Vagina (tissue), 2 donors: ENCODE measurements at places on chromosomes 6 and 20.

GRCh38 chr6:52210227-52210626, 24.1 kb downstream of the IL17A start:
- DNase-seq: no peak

GRCh38 chr6:46011188-46012085, 4.2 kb downstream of the CLIC5 start:
- no peak for DNase-seq

DNA sequence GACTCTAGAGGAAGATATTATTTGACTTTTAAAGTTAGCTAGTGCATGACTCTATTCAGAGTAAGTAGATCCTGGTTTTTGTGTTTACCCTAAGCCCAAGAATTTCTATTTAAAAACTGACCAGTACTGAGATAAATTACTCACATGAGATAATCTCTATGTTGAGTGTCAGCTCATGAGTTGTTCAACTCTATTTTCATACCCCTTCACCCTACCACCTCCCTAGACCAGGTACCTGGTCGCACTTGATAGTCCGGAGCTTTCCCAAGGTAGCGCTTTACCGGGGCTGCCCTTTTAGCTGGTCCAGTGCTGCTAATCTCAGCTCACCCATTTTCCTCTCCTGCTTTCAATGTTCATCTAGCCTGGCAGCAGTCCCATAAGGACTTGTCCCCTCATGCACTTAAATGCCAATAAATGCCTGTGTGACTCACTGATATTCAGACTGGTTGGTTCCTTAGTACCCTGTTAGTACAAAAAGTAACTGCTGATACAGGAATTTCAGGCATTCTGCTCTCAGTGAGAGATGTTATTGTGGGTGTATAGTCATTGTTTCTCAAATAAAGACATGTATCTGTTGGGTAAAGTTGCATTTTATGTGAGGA, 503.9 kb downstream of the ADGRB3 start:
- DNase-seq: no peak

GRCh38 chr6:33375143-33375671, 16.4 kb upstream of the KIFC1 start:
- DNase-seq: no peak

DNA sequence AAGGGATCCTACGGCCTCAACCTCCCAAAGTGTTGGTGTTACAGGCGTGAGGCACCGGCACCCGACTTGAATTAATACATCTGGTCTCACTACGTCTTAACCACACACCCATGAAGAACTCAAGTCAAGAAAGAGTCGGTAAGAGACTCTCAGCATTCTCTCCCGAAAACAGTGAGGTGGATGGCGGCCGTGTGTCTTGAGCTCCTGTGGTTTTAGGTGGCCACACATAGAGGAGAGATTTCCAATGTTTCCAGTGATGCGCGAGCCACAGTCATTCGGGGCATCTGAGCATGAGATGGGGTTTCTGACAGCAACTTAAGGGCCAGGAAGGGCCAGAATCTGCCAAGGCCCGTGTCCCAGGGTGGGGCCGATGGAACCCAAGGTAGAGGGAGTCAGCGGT, 766.4 kb upstream of the DEFB115 start:
- DNase-seq: no peak

DNA sequence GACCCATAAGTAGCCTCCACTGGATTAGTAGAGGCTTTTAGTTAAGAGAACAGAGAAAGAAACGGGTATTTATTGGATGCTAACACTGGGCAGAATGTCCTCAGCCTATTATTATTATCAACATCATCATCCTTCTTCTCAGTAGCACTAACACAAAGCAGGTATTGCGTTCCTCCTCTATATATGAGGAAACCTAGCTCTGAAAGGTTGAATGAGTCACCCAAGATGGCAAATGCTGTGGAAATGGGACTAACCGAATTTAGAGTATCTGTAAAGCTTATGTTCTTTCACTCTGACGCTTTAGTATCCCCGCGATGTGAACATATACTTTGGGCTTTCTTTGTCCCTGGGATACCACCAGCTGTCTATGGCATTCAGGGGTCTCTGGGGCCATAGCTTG, 77.0 kb downstream of the ADTRP start:
- DNase-seq: no peak

DNA sequence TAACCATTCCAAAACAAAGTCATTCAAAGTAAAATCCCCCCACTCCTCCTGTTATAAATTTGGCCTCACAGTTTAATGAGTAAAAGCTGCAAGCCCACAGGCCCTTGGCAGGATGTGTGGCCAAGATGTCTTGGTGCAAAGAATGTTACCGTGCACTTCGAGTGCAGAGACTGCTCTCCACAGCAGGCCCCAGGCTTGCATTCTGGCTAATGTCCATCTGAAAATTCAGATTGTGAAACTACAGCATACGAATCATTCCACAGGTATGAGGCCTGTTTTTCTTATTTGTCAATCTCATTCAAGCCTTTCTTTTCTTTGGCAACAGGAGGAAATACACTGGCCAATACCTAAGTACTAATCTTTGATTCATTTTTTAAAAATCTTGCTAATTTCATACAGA, 7.1 kb downstream of the RPS6KA2 start:
- no peak for DNase-seq

- DNase-seq: no peak
These were observed 97.0 kb downstream of the PLCB1 start for GRCh38 chr20:8229090-8229489.

DNA sequence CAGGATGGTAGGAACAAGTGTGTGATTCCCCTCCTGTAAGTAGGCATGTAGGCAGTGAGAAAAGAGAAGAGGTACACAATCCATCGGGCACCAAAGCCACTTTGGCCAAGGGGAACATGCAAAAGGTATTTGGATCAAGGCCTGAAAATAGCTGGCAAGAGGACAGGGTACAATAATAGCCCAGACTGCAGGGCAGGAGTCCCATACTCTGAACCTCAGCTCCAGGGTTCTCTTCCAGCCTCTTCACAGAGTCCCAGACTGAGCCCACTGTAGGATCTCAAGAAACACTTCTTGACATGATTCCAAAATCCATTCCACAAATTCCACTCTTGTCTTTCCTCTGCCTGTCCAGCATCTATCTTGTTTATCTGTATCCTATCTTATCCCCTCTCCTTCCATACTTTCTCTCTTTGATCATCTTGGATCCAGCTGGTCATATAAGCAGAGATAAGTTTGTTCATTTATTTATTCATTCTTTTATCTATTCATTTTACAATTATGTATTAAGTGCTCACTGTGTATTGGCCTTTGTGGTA, 19.7 kb downstream of the ACSS2 start:
- DNase-seq: no peak
